Pulmonary artery endothelial cell (primary cell): ENCODE measurements at places on chromosomes 3 and 15. TPM values are rescaled to one million over a fixed set of nuclear protein-coding genes. Genes with fewer than 3 reads are reported as not detected.

GP5 gene
- 0.07 TPM in 2 replicates for total RNA-seq

CELSR3 gene
- 0.18 and 0.20 TPM in 2 replicates for total RNA-seq

PAK6 gene
- total RNA-seq = not detected in 2 replicates

MST1R gene
- total RNA-seq = 0.99 and 1.0 TPM in 2 replicates

PLXND1 gene
- 236 and 339 TPM in 2 replicates for total RNA-seq

MAP6D1 gene
- 2.2 and 2.9 TPM in 2 replicates for total RNA-seq

KCNAB1 gene
- 0.40 and 37.9 TPM in 2 replicates for total RNA-seq

EEF1AKMT4 gene
- 4.3 and 4.7 TPM in 2 replicates for total RNA-seq

PATL2 gene
- total RNA-seq = under 0.01 TPM in 1 of 2 replicates, not detected in the other

CLRN1 gene
- not detected in 2 replicates for total RNA-seq

EIF1B gene
- total RNA-seq = 12.0 and 19.4 TPM in 2 replicates

ARHGAP11A gene
- 22.9 and 35.9 TPM in 2 replicates for total RNA-seq

TRIM42 gene
- not detected in 2 replicates for total RNA-seq

CCR9 gene
- total RNA-seq = not detected in 2 replicates

KBTBD13 gene
- not detected in 2 replicates for total RNA-seq

HHATL gene
- total RNA-seq = not detected in 2 replicates

WNT5A gene
- 0.04 and 0.07 TPM in 2 replicates for total RNA-seq

GPR27 gene
- total RNA-seq = not detected in 2 replicates

PP2D1 gene
- not detected in 2 replicates for total RNA-seq

CIP2A gene
- 26.0 and 73.2 TPM in 2 replicates for total RNA-seq

UBAP1L gene
- 0.40 and 1.1 TPM in 2 replicates for total RNA-seq

CACNA2D2 gene
- not detected in 2 replicates for total RNA-seq

ABHD5 gene
- total RNA-seq = 23.7 and 41.0 TPM in 2 replicates

CLDN16 gene
- 0.04 TPM in 1 of 2 replicates, not detected in the other for total RNA-seq

CHRNA3 gene
- total RNA-seq = not detected in 2 replicates

POTEB2 gene
- total RNA-seq = not detected in 2 replicates

CPNE9 gene
- total RNA-seq = not detected in 2 replicates

GOLGA8R gene
- 1.1 and 1.3 TPM in 2 replicates for total RNA-seq

CCDC9B gene
- total RNA-seq = 17.0 and 25.1 TPM in 2 replicates

ST3GAL6 gene
- 22.2 and 27.6 TPM in 2 replicates for total RNA-seq

PIERCE2 gene
- 0.95 and 1.1 TPM in 2 replicates for total RNA-seq
